Stimulated activated CD8-positive, alpha-beta memory T cell treated with anti-CD3 and anti-CD28 coated beads, Interleukin-15, amount 100 ng/mL, for 48 hours (primary cell): ENCODE measurements at places on chromosomes 5 and 9.

DNA sequence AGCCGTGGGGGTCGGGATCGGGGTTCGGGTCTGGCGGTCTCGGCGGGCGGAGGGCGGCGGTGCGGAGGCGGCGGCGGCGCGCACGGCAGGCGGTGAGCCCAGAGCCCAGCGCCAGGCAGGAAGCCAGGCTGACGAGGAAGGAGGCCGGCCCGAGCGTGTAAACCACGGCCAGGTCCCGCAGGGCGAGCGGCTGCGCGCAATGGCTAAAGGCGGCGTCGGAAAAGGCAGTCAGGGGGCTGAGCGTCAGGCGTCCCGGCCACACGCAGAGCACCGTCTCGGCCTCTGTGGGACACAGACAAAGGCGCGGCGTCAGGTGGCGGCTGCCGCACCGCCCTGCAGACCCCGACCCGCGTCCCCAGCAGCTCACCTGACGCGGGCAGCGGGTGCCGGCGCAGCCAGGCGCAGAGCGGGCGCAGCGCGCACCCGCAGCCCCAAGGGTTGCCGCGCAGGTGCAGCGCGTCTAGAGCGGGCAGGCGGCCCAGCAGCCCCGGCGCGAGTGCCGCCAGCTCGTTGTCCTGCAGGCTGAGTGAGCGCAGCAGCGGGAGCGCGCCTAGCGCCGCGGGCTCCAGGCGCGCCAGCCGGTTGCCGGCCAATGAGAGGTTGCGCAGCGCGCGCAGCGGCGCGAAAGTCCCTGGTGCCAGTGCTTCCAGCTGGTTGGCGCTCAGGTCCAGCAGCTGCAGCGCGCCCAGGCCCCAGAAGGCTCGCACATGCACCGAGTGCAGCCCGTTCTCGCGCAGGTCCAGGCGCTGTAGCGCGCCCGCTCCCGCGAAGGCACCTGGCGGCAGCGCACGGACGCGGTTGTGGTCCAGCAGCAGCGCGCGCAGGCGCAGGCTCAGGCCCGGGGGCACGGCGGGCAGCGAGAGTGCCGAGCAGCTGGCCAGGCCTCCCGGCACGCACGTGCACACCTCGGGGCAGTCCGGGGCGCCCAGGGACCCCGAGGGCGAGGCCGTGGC lies 671 bp downstream of the LRRC26 start:
- no peak for DNase-seq

DNA sequence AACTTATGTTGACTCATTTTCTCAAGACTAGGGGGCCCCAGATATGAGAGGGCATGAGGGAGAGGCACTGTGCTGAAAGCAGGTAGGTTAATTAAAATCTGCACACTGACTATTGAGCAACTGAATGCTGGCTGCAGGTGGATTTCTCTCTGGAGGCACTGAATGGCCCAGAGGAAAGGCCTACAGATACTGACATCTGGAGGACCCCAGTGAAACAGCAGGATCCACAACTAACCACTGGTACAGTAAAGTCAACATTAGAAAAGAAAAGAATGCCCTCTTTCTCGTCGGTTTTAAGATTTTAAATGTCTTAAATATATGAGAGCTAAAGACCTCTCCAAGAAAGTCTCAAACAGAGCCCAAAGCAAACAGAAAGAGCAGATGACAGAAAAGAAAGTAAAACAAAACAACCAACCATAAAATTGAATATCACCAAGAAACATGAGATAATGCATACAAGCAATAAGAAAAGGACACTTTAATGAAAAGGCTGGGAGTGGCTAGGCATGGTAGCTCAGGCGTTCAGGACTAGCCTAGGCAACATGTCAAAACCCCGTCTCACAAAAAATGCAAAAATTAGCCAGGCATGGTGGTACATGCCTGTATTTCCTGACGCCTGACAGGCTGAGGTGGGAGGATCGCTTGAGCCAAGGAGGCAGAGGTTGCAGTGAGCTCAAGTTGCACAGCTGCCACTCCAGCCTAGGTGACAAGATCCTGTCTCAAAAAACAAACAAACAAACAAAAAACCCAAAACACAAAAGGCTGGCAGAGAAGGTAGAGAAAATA lies 43.3 kb downstream of the PUM3 start:
- DNase-seq, result no peak

DNA sequence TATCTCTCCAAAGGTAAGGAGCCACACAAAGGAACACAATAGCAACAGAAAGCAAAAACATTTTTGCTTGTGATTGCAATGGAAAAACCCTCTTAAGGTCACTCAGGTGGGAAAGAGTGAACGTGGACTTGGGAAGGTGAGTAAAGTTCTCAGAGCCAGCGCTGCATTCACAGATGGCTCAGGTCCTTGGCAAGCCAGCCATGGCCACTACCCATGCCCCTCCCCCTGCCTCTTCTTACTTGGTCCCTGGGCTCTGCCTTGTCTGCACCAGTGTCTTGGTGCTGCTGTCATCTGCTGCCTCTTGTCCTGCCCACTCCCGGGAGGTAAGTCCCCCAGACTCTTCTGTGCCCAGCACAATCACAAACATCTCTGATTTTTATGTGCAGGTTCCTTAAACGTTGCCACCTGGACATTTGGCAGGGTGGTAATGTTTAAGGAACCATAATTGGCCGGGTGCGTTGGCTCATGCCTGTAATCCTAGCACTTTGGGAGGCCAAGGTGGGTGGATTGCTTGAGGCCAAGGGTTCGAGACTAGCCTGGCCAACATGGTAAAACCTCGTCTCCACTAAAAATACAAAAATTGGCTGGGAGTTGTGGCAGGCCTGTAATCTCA lies 74.6 kb downstream of the FEM1C start:
- no peak for DNase-seq

GRCh38 chr9:137458194-137459151 lies 661 bp downstream of the NSMF start:
- no peak for DNase-seq

- no peak for DNase-seq
Observed at GRCh38 chr5:4480528-4481349, 659.4 kb upstream of the ADAMTS16 start.

- peak; percentile 57 for DNase-seq
Observed at GRCh38 chr5:157143127-157143971, 684 bp upstream of the MED7 start.

- DNase-seq, result no peak
Observed at GRCh38 chr9:86836797-86837196, 110.5 kb downstream of the GAS1 start.

DNA sequence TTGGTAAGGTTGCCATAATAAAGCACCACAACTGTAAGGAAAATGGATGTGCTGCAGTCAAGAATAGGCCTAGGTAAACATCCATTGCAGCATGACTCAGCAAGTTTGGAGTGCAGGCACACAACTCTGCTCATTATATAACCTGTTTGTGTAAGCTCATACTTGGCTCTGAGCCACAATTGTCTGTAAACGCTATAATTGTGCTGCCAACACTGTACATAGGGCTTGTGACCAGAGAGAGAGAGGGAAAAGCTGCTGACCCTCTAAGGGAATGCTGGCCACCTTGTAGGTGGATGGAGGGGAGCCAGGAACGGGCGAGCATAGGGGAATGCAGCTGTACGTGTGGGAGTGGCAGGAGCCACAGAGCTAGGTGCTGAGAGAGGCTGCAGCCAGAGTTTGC lies 2186.5 kb upstream of the ACO1 start:
- no peak for DNase-seq

GRCh38 chr5:7376871-7377270 lies 19.1 kb upstream of the ADCY2 start:
- DNase-seq, result no peak

- no peak for DNase-seq
Observed at GRCh38 chr5:138986186-138986800, 111.2 kb upstream of the LRRTM2 start.

GRCh38 chr5:172913117-172913850 lies 45.9 kb upstream of the RPL26L1 start:
- DNase-seq, result no peak

GRCh38 chr9:26264709-26265601 lies 586.7 kb upstream of the TUSC1 start:
- no peak for DNase-seq

DNA sequence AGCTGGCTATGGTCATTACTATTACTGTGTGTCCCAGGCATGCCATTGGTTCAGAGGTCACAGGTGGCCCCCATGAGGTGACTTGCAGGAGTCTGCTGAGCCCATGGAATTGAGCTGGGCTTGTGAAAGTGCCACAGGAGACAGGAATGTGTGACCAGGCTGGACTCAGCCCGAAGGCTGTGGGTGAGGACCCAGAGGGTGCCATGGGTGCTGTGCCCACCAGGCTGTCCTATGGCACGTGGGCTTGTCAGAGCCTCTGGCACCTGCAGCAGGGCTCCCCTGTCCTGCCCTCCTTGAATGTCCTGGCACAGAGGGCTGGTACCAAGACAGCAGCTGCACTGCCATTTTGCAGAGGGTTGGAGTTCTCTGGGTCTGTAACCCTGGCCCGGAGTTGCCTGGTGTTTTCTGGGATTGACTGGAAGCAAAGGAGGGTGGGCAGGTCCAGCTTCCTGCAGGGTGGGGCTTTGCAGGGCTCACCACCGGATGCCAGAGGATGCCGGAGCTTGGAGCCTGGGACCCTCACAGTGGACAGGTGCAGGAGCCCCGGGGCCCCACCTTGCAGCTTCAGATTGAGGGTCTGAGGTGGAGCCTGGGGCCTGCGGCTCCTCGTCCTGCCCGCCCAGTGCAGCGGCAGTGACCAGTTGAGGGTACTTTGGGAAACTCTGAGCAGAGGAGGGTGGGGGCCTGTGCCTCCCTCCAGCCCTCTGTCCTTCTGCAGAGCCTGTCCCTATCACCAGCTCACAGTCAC lies 14.2 kb downstream of the COL5A1 start:
- no peak for DNase-seq

GRCh38 chr5:91361055-91361701 lies 21.9 kb downstream of the ARRDC3 start:
- no peak for DNase-seq

- no peak for DNase-seq
Observed at GRCh38 chr5:17429353-17429752, 68.7 kb upstream of the TAF11L2 start.

- DNase-seq, result no peak
Observed at GRCh38 chr5:96843140-96843539, 33.2 kb upstream of the ERAP2 start.

DNA sequence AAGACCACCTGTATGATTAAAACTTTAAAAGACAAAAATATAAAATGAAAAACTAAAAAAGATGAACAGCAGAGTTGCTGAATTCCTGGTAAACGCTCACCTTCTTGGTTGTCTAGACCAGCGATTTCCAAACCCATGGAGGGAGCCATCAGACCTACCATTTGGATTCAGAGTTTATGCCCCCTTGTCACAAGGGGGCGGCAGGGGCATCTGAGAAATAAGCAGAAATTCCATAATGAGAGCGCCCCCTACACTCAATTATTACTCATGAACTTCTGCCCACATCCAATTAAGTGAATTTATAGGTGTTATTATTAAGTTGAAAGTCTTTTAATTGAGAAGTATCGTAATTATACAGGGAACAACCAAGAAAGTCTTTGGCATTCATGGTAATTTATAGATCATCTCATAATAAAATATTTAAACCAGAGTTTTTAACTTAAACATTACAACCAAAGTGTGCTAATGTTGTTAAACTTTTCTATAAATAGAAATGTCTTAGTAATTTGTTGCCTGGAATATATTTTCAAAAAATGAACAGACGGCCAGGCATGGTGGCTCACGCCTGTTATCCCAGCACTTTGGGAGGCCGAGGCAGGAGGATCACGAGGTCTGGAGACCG lies 35.2 kb upstream of the SPATA31C2 start:
- DNase-seq, result peak; percentile 32

- DNase-seq, result no peak
Observed at GRCh38 chr5:31396611-31397295, 135.1 kb downstream of the DROSHA start.

DNA sequence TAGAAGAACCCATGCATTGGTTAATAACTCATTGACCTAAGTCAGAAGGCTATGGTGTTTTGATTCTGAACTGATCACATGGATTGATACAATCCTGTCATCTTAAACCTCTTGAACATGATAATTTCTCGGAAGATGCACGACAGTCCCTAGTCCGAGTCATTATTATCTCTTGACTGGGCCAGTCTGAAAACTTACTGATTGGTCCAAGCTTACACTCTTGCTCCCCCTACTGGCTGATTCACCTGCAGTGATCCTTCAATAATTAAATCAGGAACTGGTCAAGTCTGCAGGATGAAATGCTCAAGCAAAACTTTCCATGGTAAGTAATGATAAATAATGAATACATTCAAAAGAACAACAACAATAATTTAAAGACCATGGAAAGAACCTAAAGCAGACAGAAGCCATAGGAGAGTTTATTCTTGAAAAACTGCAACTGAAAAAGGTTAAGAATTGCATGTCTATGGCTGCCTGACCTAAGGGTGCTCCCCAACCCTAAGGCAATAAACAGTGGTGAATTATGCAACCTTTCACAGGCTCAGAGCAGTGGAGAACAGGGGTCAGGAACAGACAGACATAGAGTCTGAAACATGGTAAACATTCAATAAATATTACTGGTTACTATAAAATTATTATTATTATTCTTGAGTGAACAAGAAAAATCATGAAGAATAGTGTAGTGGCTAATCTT lies 79.3 kb downstream of the BRINP1 start:
- DNase-seq, result no peak

- no peak for DNase-seq
Observed at GRCh38 chr9:37511016-37512010, 25.6 kb downstream of the POLR1E start.

GRCh38 chr5:24621792-24622191 lies 23.0 kb downstream of the CDH10 start:
- no peak for DNase-seq

DNA sequence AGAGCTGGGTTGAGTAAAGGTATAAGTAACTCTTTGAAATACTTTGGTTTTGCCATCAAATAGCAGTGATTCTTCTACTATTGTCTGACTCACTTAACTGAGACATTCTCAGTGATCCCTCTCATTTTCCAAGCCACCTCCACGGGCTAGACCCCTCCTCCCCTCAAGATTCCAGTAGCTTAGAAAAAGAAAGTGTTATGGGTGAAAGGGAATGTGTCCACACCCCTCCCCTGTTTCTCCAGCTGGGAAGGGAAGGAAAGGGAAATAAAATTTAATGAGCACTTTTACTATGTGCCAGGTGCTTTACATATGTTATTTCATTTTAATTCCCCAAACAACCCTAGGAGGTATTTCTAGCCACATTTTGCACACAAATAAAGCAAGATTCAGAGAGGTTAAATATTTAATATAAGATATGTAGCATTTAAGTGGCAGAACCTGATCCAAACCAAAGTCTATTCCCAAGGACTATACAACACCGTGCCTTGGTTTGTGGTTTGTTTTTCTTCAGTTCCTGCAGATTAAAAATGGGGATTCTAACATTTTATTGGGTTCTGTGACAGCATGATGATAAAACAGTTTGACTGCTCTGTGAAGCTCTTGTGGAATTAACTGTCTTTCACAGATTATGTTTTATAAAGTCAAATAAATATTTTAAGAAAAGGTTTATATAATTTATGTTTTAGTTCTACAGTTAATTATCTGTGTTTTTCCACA lies 135.9 kb downstream of the ZSWIM6 start:
- no peak for DNase-seq
